ENCODE measurements at places on chromosomes 2 and 18.

DNA sequence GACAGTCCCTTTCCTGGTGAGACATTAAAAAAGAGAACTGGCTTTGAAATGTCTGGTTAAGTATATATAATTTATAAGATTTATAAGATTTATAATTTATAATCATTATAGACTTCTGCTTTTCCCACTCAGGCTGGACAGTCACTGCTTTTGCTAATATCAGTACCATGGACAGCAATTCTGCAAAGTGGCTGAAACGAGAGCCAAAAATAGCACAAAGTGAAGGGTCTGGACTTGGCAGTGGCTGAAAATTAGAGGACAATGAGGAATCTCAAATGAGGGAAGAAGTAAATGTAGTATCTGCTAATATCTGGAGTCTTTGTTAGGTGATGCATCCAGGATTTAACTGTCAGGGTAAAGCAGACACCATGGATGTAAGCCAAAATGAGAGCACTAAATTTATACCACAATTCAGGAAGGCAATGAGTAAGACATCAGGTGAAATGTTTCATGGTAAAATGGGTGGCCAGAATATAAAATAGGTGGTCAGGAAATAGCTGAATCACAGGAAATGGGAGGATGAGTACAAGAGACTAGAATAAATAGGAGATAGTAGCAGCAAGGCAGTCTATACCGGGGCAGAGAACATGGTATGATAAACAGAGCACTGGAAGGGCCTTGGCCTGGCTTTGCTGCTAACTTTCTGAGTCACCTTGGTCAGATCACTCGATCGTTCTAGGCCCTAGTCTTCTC, 39.6 kb upstream of the BOD1L2 start:
- DNase-seq, result peak; percentile 25

DNA sequence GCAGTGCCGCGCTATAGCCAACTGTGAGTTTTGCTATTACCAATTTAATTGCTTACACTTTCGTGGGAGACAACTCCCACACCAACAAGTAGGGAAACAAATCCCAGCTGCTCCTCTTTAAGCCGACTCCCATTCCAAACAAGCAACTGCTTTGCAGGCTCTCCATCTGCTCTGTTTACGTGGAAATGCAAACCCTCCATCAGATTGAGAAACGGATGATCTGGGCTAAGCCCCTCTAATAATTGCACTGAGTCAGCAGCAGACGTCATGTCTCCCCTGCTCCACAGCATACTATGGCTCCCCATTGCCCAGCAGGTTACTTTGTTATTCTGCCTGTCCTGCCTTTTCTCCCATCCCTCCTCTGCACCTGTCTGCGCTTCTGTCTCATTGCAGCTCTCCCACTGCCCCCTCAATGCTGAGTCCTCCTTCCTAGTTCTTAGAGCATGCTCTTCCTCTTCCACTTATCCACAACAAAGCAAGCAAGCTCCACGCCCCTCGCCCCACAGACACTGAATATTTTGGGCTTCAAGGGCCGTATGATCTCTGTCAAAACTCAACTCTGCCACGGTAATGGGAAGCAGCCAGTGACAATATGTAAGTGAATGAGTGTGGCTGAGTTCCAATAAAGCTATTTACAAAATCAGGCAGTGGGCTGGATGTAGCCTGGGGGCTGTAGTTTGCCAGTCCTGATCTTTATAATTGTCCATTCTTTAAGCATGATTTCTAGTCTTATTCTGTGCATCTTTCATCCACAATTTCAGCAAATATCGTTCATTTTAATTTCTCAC, 39.5 kb upstream of the ARL4C start:
- DNase-seq, result no peak

DNA sequence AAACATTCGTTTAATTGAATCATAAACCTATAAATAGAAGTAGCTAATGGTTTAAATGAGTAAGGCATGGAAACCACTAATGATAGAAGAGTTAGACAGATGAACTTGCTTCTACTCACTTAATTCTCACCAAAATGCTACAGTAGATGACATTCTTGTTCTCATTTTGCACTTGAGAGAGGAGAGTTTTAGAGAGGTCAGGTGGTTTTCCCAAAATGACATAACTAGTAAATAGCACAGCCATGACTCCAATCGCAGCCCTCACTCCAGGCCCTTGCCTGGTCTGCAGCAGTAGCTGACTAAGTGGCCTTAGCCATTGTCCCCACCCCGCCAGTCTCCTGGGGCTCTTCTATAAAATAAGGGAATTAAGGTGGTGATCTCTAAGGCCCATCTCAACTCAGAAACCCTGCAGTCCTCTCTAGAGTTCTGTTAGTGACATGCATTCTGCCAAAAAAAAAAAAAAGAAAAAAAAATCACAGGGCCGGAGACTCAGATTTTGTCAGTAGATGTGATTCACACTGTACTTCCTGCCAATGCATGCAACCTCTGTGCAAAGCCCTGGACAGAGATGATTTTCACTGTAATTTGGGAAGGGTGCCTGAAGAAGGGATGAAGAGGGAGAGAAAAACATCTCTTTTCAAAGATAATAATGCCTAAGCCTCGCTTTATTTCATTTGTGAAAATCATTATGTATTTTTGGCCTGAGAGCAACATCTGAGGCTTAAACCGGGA, 221.8 kb downstream of the ANAPC1 start:
- DNase-seq, result peak; percentile 82

DNA sequence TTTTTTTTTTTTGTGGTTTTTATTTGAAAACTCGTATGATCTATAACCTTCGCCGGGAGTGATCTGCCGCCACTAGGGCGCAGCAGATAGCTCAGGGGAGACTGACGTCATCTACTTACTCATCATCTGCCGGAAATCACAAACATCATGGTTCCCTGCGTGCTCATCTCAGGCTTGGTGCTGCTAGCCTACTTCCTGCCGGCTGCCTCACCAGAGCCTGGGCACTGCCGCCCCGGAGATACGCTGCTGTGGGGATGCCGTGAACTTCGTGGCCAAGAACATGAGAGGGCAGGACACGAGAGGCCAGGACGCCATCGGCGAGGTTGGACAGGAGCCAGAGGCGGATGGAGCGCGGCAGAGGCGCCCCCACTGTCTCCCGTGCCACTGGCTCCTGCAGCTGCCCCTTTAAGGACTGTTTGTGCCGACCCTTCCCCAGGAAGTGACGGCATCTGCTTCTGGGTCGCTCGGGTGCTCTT, 68.8 kb downstream of the DOK6 start:
- DNase-seq, result no peak

- peak; percentile 54 for DNase-seq
Measured at GRCh38 chr2:108542071-108542470, 7.8 kb downstream of the LIMS1 start.

DNA sequence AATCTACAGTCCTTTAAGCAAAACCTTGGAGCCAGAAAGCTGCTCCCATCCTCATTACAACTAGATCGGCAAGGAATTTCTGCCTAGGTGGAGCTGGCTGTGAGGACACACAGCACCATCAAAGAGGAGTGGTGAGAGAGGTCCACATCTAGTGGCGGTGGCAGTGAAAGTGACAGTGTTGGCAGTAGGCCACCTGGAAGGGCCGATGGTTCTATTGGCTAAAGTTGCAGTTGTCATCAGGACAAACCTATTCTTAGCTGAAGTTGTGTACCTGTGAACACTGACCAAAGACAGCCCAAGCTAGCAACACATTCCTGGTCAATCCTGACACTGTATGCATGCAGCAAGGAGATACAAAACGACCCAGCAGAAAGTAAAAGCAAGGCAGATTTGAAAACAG, 218.1 kb upstream of the CHAC2 start:
- no peak for DNase-seq

DNA sequence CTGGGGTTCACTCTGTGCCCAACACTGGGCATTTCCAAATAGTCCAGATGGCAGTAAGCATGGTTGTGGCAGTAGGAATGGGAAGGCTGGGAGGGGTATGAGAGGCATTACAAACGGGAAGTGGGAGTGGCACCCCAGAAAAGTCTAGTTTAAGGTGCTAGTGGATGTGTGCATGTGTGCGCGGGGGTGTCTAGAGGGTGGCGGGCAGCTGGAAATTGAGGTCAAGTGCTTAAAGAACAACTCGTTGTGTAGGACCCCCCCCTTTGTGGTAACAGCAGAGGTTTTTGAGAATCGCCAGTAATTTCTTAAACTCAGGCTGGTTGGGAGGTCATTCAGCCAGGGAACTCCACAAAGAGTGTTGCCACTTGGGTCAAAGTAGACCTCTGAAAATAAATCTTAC, 69.9 kb downstream of the RHBDD1 start:
- DNase-seq, result no peak

DNA sequence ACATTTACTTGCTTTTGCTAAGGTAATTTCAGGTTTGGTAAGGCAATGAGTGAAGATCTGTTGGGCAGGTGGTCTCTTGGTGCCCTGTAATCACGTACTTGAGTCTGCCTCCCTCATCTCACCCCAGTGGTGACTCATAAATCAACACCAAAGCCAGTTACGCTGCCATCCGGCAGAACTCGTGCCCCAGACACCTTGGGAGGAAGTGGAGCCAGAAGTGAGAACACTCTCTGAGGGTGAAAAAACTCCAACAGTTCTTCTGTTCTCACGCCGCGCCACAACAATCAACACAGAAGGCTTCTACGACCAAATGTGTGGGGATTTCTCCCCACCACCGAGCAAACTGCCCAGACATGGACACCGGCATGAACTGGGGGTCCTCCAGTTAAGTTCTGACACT, 206.2 kb downstream of the ARL4C start:
- no peak for DNase-seq

GRCh38 chr2:86350751-86351150, 13.3 kb upstream of the REEP1 start:
- no peak for DNase-seq

DNA sequence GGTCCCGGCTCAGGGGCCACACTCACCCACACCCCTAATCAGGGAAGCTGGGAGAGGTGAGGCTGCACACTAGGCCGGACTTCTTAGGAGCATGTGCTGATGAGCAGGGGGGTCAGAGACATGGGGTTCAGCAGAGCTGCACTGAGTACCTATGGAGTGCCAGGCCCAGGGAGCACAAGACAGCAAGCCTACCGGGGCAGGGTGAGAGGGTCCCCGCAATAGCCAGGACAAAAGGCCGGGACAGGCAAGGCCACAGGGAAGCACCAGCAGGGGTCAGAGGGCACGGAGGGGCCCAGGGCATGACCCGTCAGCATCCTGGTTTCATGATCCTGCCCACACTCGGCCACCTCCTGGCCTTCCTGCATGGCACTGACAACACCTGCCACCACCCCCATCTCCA, 73.5 kb downstream of the TNS1 start:
- no peak for DNase-seq

- no peak for DNase-seq
Measured at GRCh38 chr2:40102447-40102846, 323.4 kb upstream of the THUMPD2 start.

DNA sequence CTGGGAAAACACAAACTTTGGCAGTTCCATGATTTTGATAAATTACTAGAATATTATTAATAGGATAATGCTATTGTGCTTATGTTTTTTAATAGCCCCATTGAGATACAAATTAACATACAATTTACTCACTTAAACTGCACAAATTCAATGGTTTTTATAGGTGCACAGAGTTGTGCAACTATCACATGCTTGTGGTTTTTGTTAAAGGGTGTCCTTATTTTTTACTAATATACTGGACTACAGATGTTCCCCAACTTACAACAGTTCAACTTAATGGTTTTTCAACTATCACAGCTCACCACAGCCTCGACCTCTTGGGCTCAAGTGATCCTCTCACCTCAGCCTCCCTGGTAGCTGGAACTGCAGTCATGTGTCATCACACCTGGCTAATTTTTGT, 76.6 kb downstream of the OSBPL1A start:
- no peak for DNase-seq

- no peak for DNase-seq
Measured at GRCh38 chr2:239485622-239486021, 84.8 kb upstream of the HDAC4 start.

DNA sequence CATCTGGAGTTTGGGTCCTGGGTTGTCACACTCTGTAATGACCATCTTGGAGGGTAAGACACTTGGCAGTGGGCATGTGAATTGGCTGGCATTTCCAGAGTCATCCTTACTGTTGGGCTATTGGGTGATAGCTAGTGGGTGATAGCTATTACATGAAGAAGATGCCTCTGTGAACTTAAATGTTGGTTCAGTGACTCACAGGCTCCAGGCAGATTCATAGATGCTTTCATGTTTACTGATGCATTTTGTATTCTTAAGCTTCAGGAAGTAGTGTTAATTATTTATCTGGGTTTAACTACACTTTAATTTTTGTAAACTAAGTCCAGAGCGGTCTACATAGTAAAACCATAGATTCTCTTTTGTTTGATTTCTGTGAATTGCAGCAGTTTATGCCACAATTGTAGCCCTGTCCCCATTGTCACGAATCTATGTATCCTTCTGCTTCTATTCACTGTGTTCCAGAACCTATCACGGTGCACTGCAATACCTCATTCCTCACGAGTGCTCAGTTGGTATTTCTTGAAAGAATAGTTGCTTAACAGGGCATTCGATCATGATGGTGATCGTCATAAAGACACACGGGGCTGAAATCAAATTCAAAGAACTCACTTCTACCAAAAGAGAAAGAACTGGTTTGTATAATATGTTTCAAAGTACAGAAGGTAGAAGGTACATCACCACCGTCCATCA, 79.7 kb downstream of the GBX2 start:
- peak; percentile 23 for DNase-seq

DNA sequence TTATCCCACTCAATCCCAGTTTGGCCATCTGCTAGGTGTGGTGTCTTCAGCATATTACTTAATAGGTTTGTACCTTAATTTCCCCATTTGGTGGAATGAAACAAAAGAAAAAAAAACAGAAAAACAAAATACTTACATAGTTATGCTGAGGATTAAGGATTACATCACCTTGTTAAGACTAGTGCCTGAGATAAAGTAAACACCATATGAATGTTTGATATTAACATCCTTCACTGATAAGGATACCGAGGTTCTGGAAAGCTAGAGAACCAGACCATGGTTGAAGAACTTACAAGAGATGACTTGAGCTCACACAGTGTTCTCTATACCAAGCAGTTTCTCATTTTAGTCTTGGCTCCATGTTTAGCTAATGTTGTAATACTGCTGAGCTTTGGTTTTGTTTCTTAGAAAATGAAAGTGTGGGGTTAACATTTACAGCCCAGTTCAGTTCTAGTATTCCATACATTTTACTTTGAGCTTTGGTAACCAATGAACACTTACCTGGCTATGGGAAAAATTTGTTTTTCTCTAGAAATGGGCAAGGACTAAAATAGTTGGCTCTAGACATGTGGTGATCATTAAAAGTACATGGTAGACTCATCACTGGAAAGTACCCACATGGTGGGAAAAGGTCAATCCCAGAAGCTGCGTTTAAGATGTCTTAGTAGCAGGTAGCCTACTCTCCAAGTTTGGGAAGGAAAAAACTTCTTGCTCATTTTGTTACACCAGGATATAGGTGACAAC, 5.8 kb upstream of the GPD2 start:
- no peak for DNase-seq

- DNase-seq, result peak; percentile 72
Measured at GRCh38 chr18:7608781-7609201, 41.7 kb downstream of the PTPRM start.

All from AG08395 (cell line).